ENCODE measurements at places on chromosomes 6 and 20. TPM values are rescaled to one million over a fixed set of nuclear protein-coding genes. Genes with fewer than 3 reads are reported as not detected.

FABP7 gene
- 0.76 TPM for total RNA-seq

GRCh38 chr20:36098364-36098763, 56.2 kb upstream of the EPB41L1 start:
- H3K27me3 ChIP-seq, result no peaks in the 10 kb centered on the region
- H3K27ac ChIP-seq, result peak overlapping the region; percentile 57
- H3K4me1 ChIP-seq, result no peaks in the 10 kb centered on the region
- no peaks in the 10 kb centered on the region for H3K36me3 ChIP-seq

GRCh38 chr6:24016286-24016685, 109.7 kb upstream of the NRSN1 start:
- no peak for DNase-seq
- no peak overlapping the region for H3K27ac ChIP-seq
- no peaks in the 10 kb centered on the region for H3K36me3 ChIP-seq
- no peaks in the 10 kb centered on the region for H3K4me1 ChIP-seq
- no peaks in the 10 kb centered on the region for H3K27me3 ChIP-seq

- no peak overlapping the region for H3K4me3 ChIP-seq
- no peak for DNase-seq
- H3K36me3 ChIP-seq, result no peaks in the 10 kb centered on the region
- H3K27ac ChIP-seq, result no peak overlapping the region
These were observed 344.6 kb downstream of the ZFAND3 start for GRCh38 chr6:38164131-38164481.

SLC13A3 gene
- 4.2 TPM for total RNA-seq

DNA sequence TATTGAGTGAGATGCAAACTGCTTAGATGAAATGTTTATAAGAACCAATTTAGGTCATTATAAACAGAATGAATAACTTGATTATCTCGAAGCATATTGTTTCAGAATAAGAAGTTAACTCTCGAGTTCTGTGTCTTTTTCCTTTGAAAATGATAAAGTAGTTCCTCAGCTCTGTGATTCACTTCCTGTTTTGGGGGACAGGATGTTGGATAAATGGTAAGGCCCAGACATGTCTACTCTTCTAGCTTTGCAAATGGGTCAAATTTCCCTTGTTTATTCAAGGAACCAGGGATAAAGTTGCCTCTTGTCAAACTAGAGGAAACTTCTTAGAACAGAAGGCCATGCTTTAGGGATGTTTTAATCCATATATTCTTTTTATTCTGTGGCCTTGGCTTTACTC, 246.9 kb downstream of the SOX4 start:
- DNase-seq, result no peak
- H3K4me3 ChIP-seq, result no peak overlapping the region
- no peaks in the 10 kb centered on the region for H3K4me1 ChIP-seq
- H3K27ac ChIP-seq, result no peak overlapping the region

DNA sequence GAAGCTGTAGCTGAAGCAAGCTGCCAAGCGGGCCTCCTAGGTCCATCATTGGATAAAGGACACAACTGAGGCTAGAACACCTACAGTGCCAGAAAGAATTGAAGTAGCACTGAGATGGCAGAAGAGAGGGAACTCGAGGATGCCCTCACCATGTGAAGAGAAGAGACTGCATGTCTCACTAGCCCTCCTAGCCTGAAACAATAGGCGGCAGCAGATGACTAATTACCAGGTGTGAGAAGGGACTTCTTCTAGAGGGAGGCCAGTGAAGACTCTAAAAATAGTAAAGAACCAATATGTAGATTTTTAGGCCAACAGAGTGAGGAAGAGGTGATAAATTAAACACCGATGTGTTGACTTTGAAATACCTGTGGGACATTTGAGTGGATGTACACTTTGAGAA, 50.3 kb downstream of the LGSN start:
- no peak overlapping the region for H3K4me3 ChIP-seq
- H3K4me1 ChIP-seq, result no peaks in the 10 kb centered on the region
- no peak for DNase-seq
- no peaks in the 10 kb centered on the region for H3K36me3 ChIP-seq
- no peaks in the 10 kb centered on the region for H3K27me3 ChIP-seq

LZTS3 gene
- 5.3 TPM for total RNA-seq

GRCh38 chr6:31402324-31403282, 792 bp upstream of the MICA start:
- H3K4me3 ChIP-seq, result peak overlapping the region; percentile 74
- H3K27ac ChIP-seq, result peak overlapping the region; percentile 96
- no peaks in the 10 kb centered on the region for H3K27me3 ChIP-seq

- H3K36me3 ChIP-seq, result no peaks in the 10 kb centered on the region
- H3K27ac ChIP-seq, result no peak overlapping the region
- no peaks in the 10 kb centered on the region for H3K27me3 ChIP-seq
- no peaks in the 10 kb centered on the region for H3K4me1 ChIP-seq
These were observed 138.5 kb upstream of the SOX4 start for GRCh38 chr6:21455071-21455470.
